ENCODE measurements at places on chromosomes 2 and 18.

DNA sequence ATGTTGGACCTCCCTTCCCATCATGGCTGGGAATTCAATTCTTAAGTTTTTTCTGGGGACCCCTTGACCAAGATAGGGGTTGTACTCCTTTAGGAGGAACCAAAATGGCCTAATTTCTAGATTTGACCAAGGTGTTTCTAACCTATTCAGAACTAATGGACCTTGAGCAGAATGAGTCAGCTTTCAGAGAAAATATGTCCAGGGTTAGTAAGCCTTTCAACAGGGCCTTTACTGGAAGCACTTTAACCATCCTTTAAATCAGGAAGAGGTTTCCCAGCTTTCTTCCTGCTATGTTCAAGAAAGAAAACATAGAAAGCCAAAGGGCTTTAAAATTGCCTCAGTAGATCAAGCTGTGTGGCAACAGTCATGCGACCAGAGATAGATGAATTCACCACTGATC is 1184.9 kb upstream of the ACVR2A start:
- DNase-seq: no peak

GRCh38 chr18:13456736-13457271 is 238.2 kb downstream of the LDLRAD4 start:
- no peak for DNase-seq

- no peak for DNase-seq
These were observed 1582.2 kb upstream of the NXPH2 start for GRCh38 chr2:140362361-140362760.

- peak; percentile 59 for DNase-seq
These were observed 2.0 kb downstream of the SP9 start for GRCh38 chr2:174336501-174337336.

DNA sequence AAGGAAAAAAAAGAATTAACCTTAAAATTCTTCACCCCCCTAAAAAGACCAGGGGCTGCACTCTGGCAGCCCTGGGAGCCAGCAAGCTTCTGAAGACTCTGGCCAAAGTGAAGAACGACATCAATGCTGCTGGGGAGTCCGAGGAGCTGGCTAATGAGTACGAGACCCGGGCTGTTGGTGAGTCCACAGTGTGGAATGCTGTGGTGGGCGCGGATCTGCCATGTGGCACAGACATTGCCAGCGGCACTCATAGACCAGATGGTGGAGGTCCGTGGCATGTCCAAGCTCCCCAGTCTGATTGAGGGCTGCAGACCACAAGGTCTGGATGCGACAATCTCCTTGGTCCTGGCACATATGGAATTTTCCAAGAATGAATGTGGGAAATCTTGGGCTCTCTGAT is 47.4 kb downstream of the TRPM8 start:
- no peak for DNase-seq

DNA sequence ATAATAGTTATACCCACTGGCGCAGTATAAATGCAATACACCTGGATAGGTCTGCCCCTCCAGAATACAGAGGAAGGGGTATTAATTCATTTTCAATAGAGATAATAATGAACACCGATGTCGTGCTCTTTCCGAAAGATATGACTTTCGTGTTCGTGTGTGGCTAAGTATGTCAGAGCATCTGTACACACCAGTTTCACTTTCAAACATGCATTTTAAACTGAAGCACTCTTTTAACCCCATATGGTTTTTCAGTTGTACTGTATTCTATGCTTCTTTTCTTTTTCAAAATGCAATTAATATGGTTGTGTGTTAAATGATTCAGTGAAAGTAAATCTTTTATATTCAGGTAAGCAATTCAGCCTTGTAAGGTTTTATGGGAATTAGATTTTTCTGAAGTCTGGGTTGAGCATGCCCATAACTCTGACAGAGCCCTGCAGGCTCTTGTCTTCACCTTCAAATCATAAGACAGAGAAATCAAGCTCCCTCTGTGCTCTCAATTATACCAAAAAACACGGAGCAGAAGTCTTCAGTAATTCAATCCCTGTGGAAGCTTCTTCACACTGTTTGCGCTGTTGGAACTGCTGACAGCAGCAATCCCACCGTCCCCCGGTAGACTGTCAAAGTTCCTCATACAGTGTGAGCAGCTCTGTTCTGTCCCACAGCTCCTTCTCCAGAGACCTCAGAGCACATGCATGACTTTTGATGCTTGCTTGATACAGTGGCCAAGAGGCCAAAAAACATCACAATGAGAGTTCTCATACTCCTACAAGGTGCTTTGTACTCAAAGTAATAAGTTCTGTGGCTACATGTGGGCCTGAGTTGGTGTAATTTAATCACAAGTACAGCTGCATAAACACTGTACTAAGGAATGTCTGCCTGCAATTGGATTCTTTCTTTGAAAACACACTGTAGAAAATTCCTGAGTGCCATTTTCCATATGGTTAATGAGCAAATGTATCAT is 186.8 kb downstream of the ZNF521 start:
- DNase-seq: no peak
